ENCODE measurements at places on chromosomes 16 and 17. TPM values are rescaled to one million over a fixed set of nuclear protein-coding genes. Genes with fewer than 3 reads are reported as not detected.

DNA sequence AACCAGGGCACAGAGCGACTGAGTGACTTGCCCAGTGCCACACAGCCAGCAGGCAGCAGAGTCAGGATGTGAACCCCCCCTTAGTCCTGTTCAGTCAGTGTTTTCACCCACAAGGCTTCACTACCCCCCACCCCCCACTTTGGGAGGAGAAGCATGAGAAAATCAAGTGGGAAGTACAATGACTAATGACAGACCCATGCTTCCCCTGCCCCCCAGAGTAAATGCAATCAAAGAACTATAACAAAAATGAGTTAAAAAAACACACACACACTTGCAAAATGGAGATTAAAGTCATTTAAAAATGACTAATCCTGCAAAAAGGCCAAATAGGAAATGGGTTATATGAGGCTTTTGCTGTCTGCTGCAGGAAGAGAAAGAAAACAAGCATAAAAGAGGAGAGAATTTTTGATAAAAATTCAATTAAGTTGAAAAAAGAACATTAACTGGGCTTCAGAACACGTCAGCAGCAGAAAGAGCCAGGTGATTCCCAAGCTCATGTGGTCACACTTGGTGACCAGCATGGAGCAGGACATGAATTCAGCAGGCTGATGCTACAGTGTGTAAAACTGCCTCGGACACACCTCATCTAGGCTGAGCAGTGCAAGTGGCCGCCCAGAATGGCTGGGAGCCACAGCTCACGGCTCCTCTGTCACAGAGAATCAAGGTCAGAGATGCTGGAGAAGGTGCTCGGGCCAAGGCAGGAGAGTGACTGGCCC, 212.3 kb downstream of the ZNF423 start:
- peak overlapping the region; percentile 90 for H3K27ac ChIP-seq
- H3K36me3 ChIP-seq: no peaks in the 10 kb centered on the region
- DNase-seq: peak; percentile 93
- no peaks in the 10 kb centered on the region for H3K27me3 ChIP-seq

DNA sequence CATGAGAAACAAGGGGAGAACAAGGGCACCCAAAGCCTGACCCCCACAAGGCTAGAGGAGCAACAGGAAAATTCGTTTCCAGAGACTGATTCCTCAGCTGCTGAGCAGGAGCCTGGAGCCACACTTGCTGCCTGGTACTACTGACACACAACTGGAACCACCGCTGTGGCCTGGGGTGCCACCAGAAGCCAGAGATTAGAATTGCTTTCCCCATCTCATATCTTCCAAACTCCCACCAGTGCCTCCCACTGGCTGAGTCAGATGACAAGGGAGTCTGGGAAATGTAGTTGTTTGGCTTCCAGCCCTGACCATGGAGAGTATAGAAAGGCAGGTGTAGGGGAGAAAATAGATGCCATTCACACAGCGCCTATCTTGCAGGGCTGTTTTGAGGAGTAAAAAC, 4.1 kb upstream of the TMEM11 start:
- no peak overlapping the region for H3K27ac ChIP-seq
- no peaks in the 10 kb centered on the region for H3K36me3 ChIP-seq
- H3K4me3 ChIP-seq: no peak overlapping the region
- no peak for DNase-seq

GRCh38 chr17:70172449-70172848, 3.1 kb downstream of the KCNJ2 start:
- H3K27ac ChIP-seq: no peak overlapping the region
- H3K4me3 ChIP-seq: no peak overlapping the region
- no peaks in the 10 kb centered on the region for H3K27me3 ChIP-seq
- H3K36me3 ChIP-seq: peaks cover 4% of the 10 kb centered on the region

DNA sequence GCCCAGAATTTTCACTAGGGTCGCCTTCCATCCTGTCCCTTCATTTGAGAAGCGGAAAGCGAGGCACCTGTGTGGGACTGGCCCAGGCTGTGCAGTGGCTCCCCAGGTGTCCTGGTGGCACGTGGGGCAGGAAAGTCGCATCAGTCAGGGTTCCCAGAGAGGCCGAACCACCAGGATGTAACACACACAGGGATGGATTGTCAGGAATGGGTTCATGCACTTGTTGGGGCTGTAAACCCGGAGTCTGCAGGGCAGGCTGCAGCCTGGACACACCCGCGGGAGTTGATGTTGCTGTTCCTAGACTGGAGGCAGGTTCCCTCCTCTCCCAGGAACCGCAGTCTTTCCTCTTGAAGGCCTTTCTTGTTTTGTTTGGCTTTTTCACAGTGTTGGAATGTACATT, 30.7 kb upstream of the RPTOR start:
- no peak overlapping the region for H3K27ac ChIP-seq
- H3K4me3 ChIP-seq: no peak overlapping the region
- peaks cover 15% of the 10 kb centered on the region for H3K27me3 ChIP-seq
- H3K36me3 ChIP-seq: no peaks in the 10 kb centered on the region

DNA sequence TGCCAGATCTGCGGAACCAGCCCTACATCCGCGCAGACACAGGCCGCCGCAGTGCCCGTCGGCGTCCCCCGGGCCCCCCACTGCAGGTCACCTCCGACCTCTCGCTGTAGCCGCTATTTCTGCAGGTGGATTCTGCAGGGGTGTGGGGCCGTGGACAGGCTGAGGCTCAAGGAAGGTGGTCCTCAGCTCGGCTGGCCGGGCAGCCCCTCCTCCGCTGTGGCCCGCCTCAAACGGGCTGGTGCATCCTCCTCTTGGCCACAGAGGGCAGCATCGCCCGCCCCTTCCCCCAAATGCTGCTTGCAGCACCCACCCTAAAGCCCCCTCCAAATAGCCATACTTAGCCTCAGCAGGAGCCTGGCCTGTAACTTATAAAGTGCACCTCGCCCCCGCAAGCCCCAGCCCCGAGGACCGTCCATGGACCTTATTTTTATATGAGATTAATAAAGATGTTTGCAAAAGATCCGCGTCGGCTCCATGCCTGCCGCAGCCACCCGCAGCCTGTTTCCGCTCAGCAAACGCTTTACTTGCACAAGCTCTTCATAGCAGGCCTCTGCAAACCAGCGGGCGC, 14.9 kb downstream of the SPATA32 start:
- DNase-seq: no peak
- H3K4me1 ChIP-seq: peaks cover 5% of the 10 kb centered on the region
- H3K27me3 ChIP-seq: peaks cover 8% of the 10 kb centered on the region
- H3K27ac ChIP-seq: no peak overlapping the region

- no peaks in the 10 kb centered on the region for H3K4me1 ChIP-seq
- no peak within 1 kb of the TSS for H3K27ac ChIP-seq
- H3K27me3 ChIP-seq: peaks cover 2% of the 10 kb centered on the region
- H3K4me3 ChIP-seq: no peak within 1 kb of the TSS
Observed at GRCh38 chr16:66988197-66988788, at the start of gene CES4A. CES4A (plus strand) TSS chr16:66988589; CDS start chr16:66988773, 184 bp downstream.

DNA sequence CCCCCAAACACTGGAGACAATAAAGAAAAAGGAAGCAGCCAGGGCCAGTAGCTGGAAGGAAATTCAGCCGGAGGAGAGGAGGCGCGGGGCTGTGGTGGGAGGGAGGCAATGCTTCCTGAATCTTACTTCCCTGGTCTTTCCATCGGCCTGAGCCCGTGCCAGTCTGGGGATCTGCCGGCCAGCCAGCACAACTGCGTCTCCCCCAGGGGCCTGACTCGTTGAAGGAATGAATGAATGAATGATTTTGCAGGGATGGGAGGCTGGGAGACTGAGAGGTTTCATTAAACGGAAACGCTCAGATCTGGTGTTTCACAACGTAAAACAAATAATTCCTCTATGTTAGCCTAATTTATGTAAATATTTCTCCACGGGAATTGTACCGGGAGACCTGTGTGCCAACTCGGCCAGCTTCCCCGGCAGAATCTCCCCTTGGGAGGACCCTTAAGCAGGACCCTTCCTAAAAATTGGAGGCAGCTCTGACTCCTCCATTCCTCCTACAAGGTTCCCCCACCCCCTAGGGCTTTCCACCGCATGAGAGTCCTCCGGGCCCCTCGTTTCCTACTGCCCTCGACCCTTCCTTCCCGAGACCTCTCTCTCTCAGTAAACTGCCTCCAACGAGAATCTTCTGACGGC, 1.3 kb upstream of the BAIAP2 start:
- no peak overlapping the region for H3K27ac ChIP-seq
- H3K4me3 ChIP-seq: peak overlapping the region; percentile 71
- DNase-seq: no peak
- H3K4me1 ChIP-seq: peaks cover 35% of the 10 kb centered on the region
- H3K27me3 ChIP-seq: no peaks in the 10 kb centered on the region
- H3K36me3 ChIP-seq: no peaks in the 10 kb centered on the region

GRCh38 chr17:27504188-27504995, 48.1 kb downstream of the KSR1 start:
- H3K27me3 ChIP-seq: no peaks in the 10 kb centered on the region
- no peak overlapping the region for H3K27ac ChIP-seq
- peaks cover 33% of the 10 kb centered on the region for H3K4me1 ChIP-seq
- no peaks in the 10 kb centered on the region for H3K36me3 ChIP-seq

CSH1 gene
- total RNA-seq: 8.9 TPM

PRSS8 gene
- 3.9 TPM for total RNA-seq

UTS2R gene
- not detected for total RNA-seq

BHLHA9 gene
- total RNA-seq: not detected

TMEM204 gene
- not detected for total RNA-seq

KRTAP17-1 gene
- total RNA-seq: not detected
